CD8-positive, alpha-beta memory T cell (primary cell): ENCODE measurements at places on chromosomes 16 and 17.

GRCh38 chr17:11304568-11304967 lies 63.6 kb downstream of the SHISA6 start:
- no peak for DNase-seq

DNA sequence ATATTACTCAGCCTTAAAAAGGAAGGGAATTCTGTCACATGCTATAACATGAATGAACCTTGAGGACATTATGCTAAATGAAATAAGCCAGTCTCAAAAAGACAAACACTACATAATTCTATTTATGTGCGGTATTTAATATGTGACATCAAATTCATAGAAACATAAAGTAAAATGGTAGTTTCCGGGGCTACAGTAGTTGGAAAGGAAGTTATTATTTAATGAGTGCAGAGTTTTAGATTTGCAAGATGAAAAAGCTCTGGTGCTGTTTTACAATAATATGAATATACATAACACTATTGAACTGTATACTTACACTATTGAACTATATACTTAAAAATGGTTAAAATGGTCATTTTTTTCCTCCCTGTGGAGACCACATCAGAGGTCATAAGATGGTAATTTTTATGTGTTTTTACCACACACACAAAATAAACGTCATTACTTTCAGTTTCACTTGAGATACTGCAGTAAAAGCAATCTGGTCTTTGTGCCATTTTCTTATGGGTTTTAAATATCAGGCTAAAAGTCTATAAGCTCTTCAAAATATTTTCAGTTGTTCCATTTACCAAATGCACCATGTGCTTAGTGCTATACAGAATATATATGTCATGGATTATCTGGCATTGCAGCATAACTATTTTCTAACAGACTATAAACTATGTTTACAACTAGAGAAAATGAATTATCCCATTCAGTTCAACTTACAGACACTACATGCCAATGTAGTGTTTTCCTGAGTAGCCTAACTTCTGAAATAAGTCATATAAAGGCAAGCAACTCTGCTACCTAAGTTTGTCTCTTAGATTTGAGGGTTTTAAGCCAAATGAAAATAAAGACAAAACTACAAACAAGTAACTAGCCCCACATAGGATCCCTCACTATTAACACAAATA lies 90.9 kb downstream of the SPAG9 start:
- DNase-seq: peak; percentile 45

DNA sequence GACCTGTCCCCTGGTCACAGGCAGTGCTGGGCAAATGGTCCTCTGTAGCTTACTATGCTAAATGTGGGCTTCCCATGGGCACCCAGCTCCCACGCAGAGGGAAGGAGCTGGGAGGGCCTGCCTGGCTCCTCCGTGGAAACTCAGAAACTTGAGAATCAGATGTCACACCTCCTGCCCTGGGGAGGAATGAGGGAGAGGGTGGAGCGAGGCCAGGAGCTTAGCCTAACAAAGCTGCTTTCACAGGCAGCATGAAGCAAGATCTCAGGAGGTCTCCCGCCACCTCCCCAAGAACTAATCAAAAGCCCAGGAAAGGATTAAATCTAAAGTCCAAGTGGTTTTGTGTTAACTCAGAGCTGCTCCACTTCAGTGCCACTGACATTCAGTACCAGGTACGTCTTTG lies 33.6 kb upstream of the XYLT2 start:
- DNase-seq: no peak

- no peak for DNase-seq
Observed at GRCh38 chr16:47731252-47731651, 270.1 kb downstream of the PHKB start.

DNA sequence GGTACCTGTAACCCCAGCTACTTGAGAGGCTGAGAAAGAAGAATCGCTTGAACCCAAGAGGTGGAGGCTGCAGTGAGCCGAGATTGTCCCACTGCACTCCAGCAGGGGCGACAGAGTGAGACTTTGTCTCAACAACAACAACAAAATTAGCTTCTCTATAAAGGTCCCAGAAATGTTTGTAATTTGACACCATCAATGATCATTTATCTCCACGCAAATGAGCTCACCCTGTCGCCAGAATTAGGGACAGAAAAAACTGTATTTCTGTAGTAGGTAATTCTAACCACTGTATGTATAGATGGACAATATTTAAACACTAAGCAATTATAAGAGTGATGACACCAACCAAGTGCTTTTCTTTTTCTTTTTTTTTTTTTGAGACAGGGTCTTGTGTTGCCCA lies 10.7 kb downstream of the C17orf78 start:
- no peak for DNase-seq

GRCh38 chr16:25941800-25942499 lies 250.2 kb downstream of the HS3ST4 start:
- no peak for DNase-seq

DNA sequence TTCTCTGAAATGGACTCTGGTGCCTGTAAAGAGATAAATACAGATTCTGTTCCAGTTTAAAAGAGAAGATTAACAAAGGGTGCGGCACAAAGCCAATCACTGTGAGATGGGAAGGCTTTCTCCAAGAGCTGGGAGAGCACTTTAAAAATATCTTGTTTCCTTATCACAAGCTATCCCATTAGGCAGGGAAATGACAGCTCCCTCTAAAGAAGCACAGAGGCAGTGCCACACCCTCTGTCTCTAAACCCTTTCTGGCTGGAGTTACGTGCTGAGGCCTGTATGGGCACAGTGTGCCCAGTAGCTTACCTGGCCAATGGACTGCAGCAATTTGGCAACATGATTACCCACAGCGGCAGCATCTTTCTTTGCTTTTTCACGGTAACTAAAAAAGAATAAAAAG lies 9.0 kb upstream of the TERB1 start:
- DNase-seq: no peak

GRCh38 chr16:79066561-79066960 lies 534.0 kb downstream of the MAF start:
- no peak for DNase-seq
